Stimulated activated CD4-positive, alpha-beta T cell treated with anti-CD3 and anti-CD28 coated beads, Interleukin-4, amount 100 ng/mL, for 1 hour (primary cell): ENCODE measurements at places on chromosomes 11 and 22.

DNA sequence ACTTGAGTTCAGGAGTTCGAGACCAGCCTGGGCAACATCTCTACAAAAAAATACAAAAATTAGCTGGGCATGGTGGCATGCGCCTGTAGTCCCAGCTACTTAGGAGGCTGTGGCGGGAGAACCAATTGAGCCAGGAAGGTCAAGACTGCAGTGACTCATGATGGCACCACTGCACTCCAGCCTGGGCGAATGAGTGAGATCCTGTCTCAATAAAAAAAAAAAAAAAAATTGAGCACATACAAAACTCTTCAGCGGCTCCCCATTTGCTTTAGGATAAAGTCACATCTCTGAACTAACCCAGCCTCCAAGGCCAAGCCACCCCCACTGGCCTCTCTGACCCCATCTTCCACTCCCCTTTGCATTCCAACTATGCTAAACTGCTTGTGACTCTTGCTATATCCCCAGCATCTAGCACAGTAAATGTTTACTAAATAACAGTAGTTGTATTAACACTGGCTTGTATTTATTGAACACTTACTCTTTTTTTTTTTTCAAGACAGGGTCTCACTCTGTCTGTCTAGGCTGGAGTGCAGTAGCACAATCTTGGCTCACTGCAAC, 28.9 kb downstream of the CREB3L1 start:
- DNase-seq: no peak

- no peak for DNase-seq
Measured at GRCh38 chr11:17541330-17541885, 2.8 kb downstream of the USH1C start.

DNA sequence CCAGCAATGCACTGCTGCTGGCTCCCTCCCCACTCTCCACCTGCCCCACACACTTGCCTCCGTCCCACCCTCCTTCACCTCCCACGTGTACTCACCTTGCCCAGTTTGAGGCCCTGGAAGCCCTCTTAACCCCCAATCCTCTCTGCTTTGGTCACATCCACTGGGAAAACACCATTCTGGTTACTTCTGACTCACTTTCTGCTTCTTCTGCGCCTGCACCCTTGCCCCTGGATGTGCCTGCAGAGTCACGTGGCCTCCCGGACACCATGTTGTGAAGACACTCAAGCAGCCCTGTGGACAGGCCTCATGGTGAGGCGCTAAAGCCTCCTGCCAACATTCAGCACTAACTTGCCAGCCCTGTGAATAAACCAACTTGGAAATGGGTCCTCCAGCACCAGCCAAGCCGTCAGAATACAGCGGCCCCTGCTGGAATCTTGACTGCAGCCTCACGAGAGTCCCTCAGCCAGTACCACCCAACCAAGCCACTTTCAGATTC, 2.6 kb upstream of the NAALADL1 start:
- DNase-seq: no peak

DNA sequence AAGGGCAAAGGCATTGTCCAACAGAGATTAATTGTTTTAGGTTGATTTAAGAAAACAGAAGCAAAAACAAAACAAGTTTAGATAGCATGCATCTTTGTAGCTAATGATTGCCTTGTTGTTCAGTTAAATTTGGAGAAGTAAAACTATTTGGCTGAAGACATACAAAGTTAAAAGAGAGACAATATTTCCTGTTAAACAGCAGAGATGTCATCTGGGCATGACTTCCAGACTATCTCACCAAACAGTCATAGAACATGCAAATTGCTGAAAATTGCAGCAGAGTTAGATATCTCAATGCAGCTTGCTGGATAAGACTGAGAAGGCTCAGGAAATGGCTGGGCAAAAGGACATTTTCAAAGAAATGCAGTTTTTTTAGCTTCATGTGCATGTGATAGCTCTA, 57.5 kb upstream of the PDGFD start:
- DNase-seq: no peak

DNA sequence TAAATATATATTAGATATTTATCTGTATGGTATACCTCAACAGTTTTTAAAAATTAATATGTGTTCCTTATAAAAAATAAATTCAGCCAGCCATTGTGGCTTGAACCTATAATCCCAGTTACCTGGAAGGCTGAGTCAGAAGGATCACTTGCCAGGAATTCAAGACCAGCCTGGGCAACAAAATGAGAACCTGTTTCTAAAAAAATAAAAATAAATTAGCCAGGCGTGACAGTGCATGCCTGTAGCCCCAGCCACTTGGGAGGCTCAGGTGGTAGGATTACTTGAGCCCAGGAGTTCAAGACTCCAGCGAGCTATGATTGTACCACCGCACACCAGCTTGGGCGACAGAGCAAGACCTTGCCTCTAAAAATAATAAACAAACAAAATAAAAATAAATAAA, 54.9 kb downstream of the PHF21A start:
- DNase-seq: no peak

DNA sequence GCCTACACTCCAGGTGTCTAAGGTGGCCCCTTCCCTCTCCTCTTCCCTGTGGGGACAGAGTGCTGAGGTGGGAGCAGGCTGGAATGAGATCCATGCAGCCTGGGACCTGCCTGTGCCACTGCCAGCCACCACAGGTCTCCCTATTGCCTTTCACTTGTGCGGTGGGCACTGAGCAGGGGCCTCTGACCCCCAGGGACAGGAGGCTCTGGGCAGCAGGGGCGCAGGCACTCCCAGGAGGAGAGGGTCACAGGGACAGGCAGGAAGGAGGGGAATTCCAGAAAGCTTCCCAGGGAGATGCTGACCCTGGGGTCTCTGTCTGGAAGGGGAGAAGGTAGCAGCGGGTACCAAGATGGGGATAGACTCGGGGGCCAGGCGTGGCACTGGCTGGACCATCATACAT, 228.5 kb upstream of the B3GAT1 start:
- DNase-seq: no peak

DNA sequence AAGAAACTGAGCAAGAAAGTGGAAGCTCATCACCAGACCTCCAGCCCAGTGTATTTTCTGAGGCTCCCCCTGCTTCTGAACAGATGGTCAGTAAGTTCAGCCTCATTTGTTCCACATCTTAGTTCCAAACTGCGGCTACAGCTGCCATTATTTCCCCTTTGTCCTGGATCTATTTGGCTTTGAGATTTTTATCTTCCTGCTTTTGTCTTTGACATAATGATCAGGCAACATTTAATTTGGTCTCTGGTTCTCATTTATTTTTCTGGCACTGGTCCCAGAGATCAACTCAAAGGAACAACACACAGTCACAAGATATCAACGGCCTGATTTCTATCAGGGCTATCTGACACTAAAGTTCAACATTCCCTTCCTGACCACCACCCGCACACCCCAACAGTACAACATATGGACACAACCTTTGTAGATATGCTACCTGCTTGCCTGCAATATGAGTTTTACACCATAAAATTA, 137.5 kb downstream of the FAM76B start:
- DNase-seq: no peak

DNA sequence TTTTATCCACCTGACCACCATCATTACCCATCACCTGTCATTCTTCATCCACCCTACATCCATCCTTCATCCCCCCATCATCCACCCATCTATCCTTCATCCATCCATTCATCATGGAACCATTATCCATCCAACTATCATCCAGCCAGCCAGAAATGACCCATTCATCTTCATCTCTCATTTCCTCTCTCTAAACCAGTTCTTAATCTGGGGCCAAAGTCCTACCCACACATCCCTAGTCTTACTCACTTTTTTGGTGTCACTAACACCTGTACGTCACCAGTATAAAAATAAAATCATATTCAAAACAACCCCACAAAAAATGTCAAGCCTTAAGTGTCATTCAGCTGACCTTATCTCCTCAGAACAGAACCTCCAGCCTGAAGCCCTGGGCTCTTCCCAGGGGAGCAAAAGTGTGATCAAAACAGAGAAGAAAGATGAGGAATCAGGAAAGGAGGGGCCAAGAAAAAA, 12.3 kb downstream of the SPI1 start:
- DNase-seq: no peak

DNA sequence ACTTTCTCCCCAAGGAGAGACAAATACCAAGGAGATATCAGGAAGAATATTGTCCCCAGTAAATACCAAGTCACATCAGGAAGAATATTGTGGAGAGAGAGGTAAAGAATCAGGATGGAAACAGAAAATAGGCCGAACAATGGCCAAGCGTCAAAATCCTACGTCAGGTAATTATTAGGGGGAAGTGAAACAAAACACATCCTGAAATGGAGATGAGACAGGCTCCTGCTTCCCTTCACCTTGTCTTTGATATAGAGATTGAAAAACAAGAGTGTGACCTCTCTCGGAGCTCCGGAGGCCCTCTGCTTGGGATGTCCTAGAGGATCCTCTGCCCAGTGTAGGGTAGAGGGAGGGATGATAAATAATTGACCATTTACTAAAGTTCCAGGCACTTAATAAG, 27.4 kb upstream of the IZUMO1R start:
- DNase-seq: no peak

DNA sequence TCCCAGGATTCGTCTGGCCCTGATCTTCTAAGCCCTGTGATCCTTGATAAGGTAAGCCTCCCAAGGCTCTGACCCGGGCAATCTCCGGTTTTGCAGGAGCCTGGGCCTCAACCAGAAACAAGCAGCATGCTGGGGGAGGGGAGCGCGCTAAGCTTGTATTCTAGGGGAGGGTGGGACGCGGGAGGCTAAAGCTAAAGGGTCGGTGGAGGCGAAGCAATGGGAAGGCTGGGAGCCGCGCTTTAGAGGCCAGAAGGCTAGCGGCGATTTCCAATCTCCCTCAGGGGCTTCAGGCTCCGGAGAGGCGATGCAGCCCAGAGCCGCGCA, 753 bp downstream of the PTPN5 start:
- no peak for DNase-seq

DNA sequence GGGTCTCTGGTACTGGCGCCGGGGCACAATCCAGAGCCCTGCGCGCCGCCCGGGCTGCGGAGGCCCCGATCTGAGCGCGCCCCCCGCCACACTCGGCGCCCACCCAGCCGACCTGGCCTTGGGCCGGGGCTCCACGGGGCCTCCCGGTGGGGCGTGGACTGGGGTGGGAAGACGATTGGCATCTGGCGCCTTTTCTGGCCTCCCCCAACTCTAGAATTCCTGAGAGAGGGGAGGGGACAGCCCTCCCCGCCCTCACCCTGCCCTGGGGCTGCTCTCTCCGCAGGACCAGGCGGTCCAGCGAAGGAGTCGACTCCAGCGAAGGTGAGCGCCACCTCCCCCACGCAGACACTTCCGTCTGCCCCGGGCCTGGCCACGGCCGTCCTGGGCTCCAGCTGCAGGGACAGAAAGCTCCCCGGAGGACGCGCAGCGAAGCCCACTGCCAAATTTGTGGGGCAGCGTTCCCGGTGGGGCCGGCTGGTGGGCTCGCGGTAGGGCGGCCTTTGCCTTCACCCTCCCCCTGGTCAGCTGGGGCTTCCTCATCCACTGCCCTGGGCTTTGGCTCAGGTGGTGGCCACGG, 593 bp downstream of the SSH3 start:
- peak; percentile 27 for DNase-seq
